ENCODE measurements at places on chromosomes 2 and 18.

GRCh38 chr2:105598829-105599698 lies 145.6 kb upstream of the NCK2 start:
- no peak for DNase-seq

DNA sequence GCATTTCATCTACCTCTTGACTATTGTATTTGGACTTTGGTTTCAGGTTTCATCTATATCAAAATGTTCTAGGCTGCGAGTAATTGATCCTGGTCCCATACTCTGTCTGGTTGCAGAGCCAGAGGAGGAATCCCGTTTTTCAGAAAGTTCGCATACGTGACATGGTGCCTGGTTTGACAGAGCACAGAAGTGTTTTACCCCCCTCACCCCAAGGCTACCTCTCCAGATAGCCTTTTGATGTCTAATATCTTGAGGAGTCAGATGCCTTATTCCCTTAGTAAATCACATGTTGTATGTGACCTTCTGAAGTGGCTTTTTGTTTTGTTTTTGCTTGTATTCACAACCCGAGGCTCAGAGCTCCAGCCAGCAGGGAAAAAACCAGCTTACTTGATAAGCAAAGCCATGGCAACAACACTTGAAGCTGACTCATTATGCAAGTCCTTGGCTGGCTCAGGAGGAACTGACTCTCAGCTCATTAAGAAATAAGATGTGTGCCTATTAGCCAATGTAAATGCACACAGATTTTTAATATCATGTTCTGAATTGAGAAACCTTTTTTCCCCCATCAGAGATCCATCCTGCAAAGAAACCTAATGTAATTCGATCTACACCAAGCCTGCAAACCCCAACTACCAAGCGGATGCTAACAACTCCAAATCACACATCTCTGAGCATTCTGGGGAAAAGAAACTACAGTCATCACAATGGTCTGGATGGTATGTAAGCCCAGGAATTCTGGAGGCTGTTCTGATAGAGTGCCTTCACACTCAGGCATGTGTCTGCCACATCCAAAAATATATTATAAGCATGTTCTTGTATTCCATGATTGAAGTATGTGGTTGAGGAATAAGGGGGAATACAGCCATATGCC lies 41.4 kb downstream of the OXER1 start:
- DNase-seq = no peak

- no peak for DNase-seq
Measured at GRCh38 chr2:176960061-176960460, 252.5 kb upstream of the HNRNPA3 start.

- DNase-seq = no peak
Measured at GRCh38 chr2:60867848-60868247, 13.5 kb upstream of the REL start.

- DNase-seq = no peak
Measured at GRCh38 chr18:13587477-13587876, 138.9 kb downstream of the FAM210A start.

GRCh38 chr18:74524097-74524496 lies 10.2 kb upstream of the CNDP1 start:
- DNase-seq = no peak

GRCh38 chr2:100742277-100743254 lies 77.4 kb upstream of the NPAS2 start:
- DNase-seq = no peak

DNA sequence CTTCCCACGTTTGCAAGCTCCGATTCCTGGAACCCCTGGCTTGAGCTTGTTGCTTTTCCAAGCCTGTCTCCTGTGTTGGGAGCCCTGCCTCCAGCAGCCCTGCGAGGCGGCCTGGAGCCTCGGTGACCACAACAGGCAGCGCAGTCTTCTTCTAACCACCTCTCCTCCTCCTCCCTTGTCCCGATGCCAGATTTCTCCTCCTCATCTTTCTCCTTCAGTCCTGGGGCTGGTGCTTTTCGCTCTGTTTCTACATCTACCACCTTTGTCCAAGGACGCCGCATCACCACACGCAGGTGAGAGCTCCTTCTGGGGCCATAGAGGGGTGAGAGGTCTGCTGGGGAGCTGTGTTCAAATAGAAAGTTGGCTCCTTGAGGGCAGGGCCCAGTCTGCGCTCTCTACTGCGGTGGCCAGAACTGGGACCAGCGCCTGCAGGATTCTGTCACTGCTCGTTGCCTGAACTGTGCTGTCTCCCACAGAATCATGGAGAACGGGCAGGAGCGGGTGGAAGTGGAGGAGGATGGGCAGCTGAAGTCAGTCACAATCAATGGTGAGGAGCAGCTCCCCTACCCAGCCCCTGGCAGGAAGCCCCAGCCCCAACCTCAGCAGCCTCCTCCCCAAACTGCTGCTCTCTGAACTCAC lies 3.9 kb downstream of the DNAJB2 start:
- no peak for DNase-seq

DNA sequence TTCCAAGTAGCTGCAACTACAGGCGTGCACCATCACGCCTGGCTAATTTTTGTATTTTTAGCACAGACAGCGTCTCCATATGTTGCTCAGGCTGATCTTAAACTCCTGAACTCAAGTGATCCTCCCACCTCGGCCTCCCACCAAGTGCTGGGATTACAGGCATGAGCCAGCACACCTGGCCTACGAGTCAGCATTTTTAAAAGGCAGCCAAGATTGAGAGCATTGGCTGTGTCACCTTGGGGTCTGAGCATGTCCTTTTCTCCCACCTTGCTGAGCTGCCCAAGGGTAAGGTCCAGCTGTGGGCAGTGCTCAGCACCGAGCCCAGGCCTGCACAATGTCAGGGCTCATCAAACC lies 142.8 kb upstream of the LMAN1 start:
- no peak for DNase-seq

- no peak for DNase-seq
Measured at GRCh38 chr2:157203651-157204050, 53.9 kb upstream of the GALNT5 start.

- no peak for DNase-seq
Measured at GRCh38 chr2:54691445-54692135, 31.9 kb upstream of the EML6 start.

DNA sequence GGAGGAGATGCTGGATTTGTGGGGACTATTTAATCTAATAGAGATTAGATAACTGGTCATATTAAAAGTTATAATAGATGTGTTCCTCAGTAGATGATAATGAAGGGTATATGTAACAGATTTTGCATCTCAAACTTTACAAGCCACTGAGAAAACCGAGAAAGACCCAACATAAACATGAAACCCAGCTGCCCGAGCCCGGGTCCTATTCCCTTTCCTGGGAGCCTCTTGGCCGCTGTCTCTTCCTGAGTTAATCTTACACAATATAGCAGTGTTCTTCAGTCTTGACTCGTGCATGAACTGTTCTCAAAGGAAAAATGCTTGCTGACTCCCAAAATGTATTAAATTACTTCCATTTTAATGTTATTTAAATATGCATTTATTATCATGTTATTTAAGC lies 94.5 kb downstream of the COPS8 start:
- no peak for DNase-seq

- no peak for DNase-seq
Measured at GRCh38 chr2:233091595-233092375, 31.6 kb downstream of the INPP5D start.

DNA sequence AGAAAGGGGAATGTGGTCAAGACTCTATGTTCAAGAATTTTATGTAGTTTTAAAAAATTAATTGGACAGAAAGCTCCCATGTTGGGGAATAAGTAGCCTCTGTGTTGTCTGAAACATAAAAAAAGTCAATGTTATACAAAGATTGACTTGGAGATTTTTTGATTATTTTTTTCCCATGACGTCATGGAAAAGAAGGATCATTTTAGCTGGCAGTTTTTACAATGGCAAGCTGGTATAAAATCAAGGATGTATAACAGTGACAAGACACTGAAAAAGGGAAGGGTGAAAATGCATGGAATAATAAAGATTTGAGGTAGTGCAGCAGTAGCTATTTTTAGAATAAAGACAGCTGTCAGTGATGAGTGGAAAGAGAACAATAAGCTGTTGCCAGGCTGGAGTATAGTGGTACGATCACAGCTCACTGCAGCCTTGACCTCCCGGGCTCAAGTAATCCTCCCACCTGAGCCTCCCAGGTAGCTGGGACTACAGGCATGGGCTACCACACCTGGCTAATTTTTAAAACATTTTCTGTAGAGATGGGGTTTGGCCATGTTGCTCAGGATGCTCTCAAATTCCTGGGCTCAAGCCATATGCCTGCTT lies 9.2 kb downstream of the SLC39A10 start:
- no peak for DNase-seq

DNA sequence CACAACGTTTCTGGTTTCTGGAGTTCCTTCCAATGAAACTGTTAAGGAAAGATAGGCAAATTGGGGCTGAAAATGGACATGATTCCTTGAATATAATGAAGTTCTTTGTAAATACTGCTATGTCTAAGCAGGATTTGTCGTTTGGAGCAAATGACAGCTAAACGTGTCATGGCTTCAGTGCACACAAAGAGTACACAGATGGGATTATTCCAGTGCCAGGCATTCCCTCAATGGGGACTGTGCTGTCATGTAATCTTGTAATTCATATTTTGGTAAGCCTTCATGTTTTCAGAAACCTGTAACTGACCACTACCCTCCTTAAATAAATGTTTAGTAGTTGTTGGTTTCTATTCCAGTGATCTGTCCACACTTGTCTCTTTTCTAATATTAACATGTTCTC lies 404.7 kb upstream of the CDH7 start:
- no peak for DNase-seq

GRCh38 chr18:35159782-35160181 lies 81.1 kb upstream of the ZNF397 start:
- DNase-seq = no peak

- DNase-seq = no peak
Measured at GRCh38 chr2:136703214-136703613, 62.1 kb upstream of the THSD7B start.

- no peak for DNase-seq
Measured at GRCh38 chr2:72340665-72341064, 193.0 kb upstream of the CYP26B1 start.

DNA sequence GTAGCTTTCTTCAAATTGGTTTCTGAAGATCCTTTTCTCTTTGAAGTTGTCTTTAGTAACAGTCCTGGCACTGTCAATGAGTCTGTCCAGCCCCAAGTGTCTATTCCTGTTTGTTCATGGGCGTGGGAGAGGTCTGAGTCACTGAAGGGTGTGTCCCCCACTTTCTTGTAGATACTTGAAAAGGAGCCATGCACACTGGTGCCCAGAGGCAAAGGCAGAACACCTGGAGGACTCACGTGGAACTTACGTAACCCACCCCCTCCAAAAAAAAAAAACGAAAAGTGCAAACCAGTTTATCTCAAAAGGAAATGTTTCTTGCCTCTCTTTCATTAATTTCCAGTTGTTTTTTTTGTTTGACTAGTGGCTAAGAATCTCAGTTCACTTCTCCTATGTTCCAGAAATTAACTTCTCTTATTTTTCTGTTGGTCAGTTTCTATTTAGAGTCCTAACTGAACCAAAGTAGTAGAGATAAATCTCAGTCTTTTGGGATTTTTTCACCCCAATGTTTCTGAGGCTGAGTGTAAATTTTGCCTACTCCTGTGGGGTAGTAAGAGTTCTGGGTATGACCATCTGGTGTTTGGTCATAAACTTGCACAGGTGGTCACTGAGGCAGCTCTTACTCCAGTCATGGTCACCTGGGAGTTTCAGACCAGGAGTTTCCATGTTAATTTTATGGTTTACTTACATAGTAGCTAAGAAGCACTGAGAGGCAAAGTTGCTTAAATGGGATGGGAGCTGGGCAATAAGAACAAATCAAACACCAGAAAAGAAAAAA lies 54.9 kb downstream of the DSC3 start:
- no peak for DNase-seq

DNA sequence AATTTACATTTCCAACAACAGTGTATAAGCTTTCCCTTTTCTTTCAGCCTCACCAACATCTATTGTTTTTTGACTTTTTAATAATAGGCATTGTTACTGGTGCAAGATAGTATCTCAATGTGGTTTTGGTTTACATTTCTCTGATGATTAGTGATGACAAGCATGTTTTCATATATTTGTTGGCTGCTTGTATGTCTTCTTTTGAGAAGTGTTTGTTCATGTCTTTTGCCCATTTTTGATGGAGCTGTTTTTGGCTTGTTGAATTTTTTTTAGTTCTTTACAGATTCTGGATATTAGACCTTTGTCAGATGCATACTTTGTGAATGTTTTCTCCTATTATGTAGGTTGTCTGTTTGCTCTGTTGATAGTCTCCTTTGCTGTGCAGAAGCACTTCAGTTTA lies 32.1 kb downstream of the PROKR1 start:
- no peak for DNase-seq

DNA sequence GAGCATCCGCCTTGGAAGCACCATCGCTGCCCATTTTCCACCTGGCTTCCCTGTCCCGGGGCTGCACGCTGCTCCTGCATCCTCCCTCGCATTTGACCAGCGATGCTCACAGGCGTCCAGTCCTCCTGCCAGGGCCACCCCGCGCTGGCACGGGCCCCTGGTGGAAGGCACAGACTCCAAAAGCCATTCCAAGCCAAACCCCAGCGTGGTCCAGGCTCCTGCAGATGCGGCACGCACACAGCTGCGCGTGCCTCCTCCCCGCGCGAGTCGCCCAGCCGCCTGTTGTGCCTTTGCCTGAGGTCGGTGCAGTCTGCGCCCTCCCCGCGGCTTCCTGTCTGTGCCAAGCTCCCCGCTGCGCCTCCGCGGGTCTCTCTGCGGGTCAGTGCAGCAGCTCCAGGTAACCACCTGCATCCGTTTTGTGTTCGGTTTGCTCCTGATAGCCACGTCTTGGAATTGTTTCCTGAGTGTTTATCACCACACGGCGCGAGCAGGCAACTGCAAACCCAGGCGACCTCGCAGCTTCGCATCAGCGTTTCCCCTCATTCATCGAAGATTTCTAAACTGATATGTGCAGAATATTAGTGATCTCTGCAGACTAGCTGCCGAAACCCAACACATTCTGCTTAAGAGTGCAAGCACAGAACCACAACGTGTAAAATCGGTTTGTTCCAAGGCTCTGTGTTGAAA lies 65.2 kb upstream of the SALL3 start:
- no peak for DNase-seq

GRCh38 chr2:108034843-108035242 lies 48.5 kb downstream of the SLC5A7 start:
- no peak for DNase-seq

DNA sequence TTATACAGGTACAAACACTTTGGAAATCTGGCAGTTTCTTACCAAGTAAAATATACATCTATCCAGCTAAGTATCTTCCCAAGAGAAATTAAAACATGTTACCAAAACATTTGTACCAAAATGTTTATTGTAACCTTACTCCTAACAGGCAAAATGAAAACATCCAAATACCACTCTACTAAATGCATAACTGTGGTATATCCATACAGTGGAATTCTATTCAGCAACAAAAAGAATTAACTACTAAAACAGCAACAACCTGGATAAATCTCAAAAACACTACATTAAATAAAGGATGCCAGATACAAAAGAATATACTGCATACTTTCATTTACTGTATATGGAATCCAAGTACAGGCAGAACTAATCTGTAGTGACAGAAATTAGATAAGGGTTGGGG lies 51.1 kb downstream of the TLK1 start:
- DNase-seq = no peak

DNA sequence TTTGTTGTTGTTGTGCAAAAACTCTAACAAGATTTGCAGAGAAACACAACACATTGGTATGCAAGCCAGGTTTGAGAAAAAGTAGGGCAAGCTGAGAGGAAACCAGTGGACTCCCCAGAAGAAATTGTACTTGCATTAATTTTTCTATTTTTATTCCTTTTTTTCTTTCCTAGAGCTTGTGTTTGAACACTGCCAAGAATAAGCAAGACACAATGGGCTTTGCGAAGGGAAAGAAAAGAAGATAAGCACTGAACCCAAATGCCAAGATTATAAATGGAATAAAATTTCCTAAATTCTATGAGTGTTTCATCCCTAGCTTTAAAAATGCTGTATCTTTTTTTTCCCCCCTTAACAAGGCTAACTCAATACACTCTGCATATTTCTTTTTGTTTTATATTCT lies 17.0 kb upstream of the CYTIP start:
- no peak for DNase-seq
